ENCODE measurements at places on chromosomes 5 and 9.
A peak's percentile ranks its signal among the peaks of the same experiment; 100 is the strongest.

DNA sequence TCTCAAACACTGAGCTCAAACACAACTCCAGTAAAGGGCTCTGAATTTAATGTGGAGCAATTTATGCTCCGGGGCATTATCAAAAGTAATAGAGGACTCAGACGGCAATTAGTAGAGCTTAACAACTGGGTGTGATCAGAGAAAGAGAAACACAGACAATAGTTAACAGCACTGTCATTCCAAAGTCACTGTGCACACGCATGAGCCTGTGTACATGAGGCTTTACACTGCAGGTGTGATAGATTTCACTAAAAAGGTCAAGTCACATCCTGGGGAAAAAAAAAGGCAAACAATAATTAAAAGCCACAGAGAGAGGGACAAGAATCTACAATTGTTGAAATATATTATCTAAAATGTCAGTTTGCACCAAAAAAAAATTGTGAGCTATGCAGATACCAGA is 956.5 kb downstream of the CDH18 start:
- DNase-seq = no peak

- peak; percentile 83 for DNase-seq
These were observed at the start of gene SPACA9 for GRCh38 chr9:132878695-132879456. TSS of gene SPACA9 (plus strand) at chr9:132878898. CDS start at chr9:132883948, 5,050 bp downstream.

- peak; percentile 71 for DNase-seq
These were observed 427 bp downstream of the SERINC5 start for GRCh38 chr5:80255431-80255810.

DNA sequence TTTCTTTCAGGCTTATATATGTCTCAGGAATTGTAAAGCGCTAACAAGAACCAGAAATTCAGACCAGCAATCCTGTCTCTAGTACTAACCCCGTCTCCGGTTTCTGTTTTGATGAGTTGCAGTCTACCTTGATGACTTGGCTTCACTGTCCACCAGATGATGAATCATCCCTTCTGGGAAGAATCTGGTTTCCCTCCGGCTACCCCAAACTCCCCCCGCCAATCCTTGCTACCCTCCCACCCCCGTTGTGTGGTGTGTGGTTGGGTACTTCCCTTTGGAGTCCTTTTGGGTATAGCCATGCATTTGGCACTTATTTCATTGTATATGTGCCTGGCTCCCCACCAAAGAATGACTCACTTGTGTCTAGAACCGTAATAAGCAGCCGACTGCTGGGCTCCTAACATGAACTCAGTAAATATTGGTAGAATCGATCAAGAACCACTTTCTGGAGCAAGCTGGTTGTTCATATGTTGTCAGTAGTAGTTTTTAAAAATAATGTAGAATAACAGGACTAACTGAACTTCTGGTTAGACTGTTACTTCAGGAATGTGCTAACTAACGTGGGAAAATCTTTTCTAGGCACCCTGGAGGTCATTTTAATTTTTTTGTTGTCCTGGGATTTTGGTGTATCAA is 8.3 kb upstream of the TGFBI start:
- no peak for DNase-seq

DNA sequence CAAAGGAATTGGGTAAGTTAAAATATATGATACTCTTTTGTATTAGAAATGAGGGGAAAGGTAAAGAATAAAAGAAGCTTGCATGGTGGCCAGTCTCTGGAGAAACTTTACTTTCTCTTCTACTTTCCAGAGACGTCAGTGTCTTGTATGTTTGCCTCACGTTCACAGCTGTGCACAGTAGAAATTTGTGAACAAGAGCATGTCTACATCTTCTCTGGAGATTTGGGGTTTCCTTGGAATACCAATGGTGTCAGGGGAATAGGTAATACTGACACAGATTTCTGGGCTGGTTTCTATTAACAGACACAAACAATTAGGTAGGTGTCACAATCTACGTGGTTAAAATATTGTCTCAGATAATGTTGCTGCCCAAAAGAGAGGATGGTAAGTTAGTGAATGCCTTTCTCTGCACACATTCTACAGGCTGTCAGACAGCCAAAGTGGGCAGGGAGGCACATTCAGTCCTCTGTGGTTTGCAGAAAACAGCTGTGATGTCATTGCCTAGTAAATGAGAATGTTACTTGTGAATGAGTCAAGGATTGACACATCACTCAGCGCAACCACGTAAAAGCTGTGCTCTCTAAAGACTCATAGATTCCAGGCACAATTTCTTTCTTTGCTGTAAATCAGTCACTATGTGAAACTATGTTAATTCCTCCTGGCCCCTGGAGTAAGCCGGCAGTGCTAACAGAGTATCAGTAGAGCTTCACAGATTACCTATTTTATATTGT is 397.1 kb downstream of the MAN2A1 start:
- DNase-seq = peak; percentile 20

DNA sequence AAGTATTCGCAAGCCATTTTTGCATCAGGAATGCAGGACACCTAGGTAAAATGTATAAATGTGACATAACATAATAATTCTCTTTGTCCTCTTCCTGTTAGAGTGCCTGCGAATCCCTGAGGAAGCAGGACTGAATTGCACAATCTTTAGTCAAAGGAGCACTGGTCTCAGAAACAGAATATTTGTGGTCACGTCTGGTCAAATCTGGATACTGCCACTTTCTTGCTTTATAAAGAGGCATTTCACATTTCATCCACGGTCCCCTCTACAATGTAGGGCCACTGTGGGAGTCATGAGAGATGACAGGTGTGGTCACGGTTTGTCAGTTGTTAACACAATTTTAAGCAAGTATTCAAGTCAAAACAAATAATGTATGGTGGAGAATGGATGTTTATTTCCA is 564.0 kb downstream of the IRX1 start:
- DNase-seq = no peak

- no peak for DNase-seq
These were observed 8.2 kb upstream of the SLC44A1 start for GRCh38 chr9:105236261-105236660.

GRCh38 chr5:102663749-102664530 is 91.2 kb upstream of the PAM start:
- no peak for DNase-seq

GRCh38 chr5:93805616-93806379 is 64.4 kb upstream of the POU5F2 start:
- DNase-seq = no peak

GRCh38 chr9:23842565-23843129 is 16.6 kb upstream of the ELAVL2 start:
- no peak for DNase-seq

GRCh38 chr5:82975396-82975795 is 101.8 kb downstream of the TMEM167A start:
- no peak for DNase-seq

- no peak for DNase-seq
These were observed 16.2 kb downstream of the FNBP1 start for GRCh38 chr9:130026583-130027340.

DNA sequence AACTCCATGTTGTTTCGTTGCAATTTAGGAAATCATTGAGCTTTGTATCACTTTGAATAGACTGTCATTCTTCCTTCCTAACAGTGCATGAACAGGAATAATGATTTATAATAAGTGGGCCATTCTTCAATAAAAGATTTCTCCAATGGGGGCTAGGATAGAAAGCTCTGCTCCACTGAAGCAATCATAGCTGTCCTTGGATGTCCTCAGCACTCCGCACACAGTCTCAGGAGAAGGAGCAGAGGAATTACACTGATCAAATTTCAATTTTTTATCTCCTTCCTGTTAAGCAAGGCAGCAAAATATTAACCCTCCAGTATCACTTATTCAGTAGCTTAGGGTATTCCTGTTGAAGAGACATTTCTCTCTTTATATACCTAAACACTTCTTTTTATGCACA is 532.7 kb upstream of the ST8SIA4 start:
- no peak for DNase-seq

DNA sequence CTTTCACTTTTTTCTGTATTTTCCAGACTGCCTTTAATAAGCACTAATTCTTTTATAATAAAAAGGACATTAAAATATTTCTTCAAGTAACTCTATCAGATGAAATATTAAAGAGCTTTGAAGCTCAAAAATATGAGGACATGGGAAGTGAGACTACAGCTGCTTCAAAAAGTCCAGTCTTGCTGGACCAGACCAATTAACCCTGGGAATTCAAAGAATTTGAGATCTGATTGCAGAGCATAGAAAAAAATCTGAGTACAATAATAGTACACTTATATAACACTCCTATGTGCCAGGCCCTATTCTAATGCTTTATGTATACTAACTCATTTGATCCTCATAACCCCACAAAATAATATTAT is 9.8 kb downstream of the TMEM245 start:
- no peak for DNase-seq

GRCh38 chr5:97044052-97044451 is 98.4 kb downstream of the LIX1 start:
- peak; percentile 30 for DNase-seq

- DNase-seq = no peak
These were observed 200.4 kb downstream of the ARRDC3 start for GRCh38 chr5:91182763-91183162.

- DNase-seq = no peak
These were observed 50.8 kb downstream of the FXN start for GRCh38 chr9:69086312-69086711.

DNA sequence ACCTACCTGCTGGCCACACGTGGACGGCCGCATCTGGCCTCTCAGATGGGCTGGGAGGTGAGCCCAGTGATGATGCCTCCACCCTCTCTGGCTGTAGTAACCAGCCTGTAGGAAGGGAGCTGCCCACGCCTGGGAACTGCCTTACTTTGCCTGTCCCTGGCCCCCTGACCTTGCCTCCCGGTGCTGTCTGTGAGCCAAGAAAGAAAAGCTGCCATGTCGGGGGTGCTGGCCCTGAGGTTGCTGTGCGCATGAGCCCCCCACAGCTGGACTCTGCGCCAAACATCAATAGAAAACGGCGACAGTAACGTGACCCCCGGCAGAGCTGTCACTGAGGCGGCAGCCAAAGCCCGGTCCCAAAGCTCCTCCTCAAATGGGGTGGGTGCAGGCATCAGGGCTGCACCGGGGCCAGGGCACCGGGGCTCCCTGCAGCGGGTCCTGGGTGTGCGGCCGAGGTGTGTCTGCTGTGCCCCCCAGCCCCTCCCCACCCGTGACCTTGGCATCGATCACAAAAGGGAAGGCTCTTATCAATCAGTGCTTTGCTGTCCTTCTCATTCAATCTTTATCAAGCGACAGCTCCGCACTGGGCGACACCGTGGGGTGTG is 15.3 kb upstream of the SLC9A3 start:
- DNase-seq = no peak

GRCh38 chr5:63233911-63234310 is 655.3 kb downstream of the LRRC70 start:
- no peak for DNase-seq

GRCh38 chr9:4538107-4538506 is 47.8 kb downstream of the SLC1A1 start:
- no peak for DNase-seq

DNA sequence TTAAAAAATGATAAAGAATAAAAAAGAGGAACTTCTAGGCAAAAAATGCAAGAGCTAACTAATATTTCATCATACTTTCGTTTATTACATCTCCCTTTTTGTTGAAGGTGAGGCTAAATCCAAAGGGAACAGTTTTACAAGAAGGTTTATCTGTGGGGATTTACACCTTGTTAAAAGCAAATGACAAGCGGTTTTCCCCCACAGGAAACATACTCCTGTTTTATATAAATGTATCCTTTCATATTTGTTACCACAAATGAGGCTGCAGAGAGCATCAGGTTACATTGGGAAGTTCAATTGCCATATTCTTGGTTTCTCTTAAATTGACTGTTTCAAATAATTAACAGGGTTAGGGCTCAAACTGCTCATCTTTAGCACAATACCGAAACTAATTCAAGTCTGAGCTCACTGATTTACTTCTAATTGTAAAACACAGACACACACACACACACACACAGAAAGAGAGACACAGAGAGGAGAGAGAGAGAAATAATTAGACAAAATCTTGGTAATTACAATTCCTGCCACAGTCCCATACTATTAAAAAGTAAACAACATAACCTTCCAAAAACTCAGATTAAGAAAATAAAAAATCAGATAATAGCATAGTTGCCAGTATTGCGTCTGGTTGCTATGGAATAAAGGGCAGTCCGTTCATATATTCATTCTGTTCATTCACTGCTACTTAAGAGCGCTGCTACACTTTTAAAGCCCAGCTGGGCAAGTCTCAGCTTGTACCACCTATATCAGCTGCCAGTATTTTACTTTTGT is 17.1 kb downstream of the RFX3 start:
- DNase-seq = no peak

- DNase-seq = no peak
These were observed 96.1 kb downstream of the TMEM232 start for GRCh38 chr5:110630350-110630749.

DNA sequence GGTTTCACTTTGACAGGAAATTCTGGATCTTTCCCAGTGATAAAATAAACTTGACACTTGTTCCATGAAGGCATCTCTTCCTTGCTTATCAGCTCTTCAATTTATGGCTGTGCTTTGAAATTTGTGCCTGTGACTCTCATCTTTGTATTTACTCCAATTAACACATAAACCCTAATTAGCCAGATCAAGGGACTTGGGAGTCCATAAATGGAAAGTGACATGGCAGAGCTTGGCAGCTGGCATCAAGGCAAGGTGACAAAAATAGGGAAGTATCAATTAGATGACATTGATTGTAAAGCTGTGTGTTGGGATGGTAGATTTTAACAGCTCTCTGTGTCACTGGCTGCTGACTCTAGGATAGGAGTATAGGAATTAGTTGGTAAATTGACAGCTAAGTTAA is 133.9 kb downstream of the PBX3 start:
- DNase-seq = no peak

- no peak for DNase-seq
These were observed 70.7 kb upstream of the CPLX2 start for GRCh38 chr5:175800656-175801081.

DNA sequence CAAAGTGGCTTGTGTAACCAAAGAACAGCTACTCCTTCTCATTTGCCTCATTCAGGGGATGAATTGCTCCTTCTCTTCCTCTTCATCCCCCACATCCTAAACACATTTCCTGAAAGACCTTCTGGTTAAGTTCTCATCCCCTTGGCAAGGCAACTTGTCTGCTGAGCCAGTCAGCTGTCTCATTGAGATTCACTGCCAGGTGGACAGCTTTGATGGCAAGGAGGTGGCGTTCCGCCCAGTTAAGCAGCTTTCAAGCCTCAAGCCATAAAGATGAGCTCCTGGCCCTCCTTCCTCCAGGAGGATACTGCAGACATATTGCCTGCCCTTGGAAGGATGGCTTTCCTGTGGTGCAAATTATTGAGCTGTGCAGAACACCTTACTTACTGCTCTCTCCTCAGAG is 448.6 kb upstream of the MPDZ start:
- no peak for DNase-seq

DNA sequence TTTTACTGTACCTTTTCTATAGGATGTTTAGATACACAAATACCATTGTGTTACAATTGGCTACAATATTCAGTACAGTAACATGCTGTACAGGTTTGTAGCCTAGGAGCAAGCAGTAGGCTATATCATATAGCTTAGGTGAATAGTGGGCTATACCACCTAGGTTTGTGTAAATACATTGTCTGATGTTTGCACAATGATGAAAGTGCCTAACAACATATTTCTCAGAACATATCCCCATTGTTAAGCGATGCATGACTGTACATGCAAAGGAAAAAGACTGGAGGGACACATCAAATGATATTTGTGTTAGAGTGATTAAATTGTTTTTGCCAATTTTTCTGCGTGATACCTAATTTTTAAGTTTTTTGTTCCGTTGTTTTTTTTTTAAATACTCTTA is 5.3 kb downstream of the CHMP5 start:
- no peak for DNase-seq

- peak; percentile 48 for DNase-seq
These were observed 16.8 kb downstream of the STXBP1 start for GRCh38 chr9:127628758-127629467.

- DNase-seq = no peak
These were observed 14.7 kb upstream of the CFAP157 start for GRCh38 chr9:127692071-127692470.

Measured in left cardiac atrium (tissue), 4 donors.